Vagina (tissue), 2 donors: ENCODE measurements at places on chromosomes 7 and 10. TPM values are rescaled to one million over a fixed set of nuclear protein-coding genes. Genes with fewer than 3 reads are reported as not detected.

Gene TMEM270
- total RNA-seq = not detected

DNA sequence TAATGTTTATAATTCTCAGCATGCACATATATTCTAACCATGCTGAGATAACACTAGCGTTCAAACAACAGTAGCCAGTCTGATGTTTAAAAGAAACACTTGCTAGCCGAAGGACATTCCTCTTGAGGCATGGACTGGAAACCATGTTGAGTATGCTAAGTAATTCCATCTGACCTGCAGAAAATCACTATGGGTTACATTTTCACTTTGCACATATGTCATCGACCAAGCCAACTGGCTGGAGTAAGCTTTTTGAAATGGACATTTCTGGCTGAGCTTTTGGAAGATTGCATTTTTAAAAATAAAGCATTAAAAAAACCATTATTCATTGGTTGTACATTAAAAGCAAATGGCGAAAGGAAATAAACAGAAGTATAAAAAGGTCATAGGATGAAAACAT is 88.2 kb downstream of the BBS9 start:
- H3K4me3 ChIP-seq = no peak overlapping the region
- no peak overlapping the region for H3K27ac ChIP-seq
- H3K27me3 ChIP-seq = no peaks in the 10 kb centered on the region
- H3K4me1 ChIP-seq = no peaks in the 10 kb centered on the region
- DNase-seq = no peak
- H3K36me3 ChIP-seq = no peaks in the 10 kb centered on the region

Gene BEND7
- 16.2 TPM for total RNA-seq

GRCh38 chr10:124957404-124957947 is 15.6 kb downstream of the ZRANB1 start:
- H3K4me1 ChIP-seq = peaks cover 59% of the 10 kb centered on the region
- H3K4me3 ChIP-seq = no peak overlapping the region
- DNase-seq = no peak
- no peaks in the 10 kb centered on the region for H3K27me3 ChIP-seq
- no peaks in the 10 kb centered on the region for H3K36me3 ChIP-seq
- H3K27ac ChIP-seq = no peak overlapping the region

- H3K27ac ChIP-seq = no peak overlapping the region
- no peaks in the 10 kb centered on the region for H3K36me3 ChIP-seq
- H3K27me3 ChIP-seq = no peaks in the 10 kb centered on the region
- H3K4me1 ChIP-seq = no peaks in the 10 kb centered on the region
Observed at GRCh38 chr7:128192497-128193142, 48.5 kb upstream of the LEP start.

Gene ATP5F1C
- 188 TPM for total RNA-seq

Gene VPS37D
- total RNA-seq = 5.4 TPM

DNA sequence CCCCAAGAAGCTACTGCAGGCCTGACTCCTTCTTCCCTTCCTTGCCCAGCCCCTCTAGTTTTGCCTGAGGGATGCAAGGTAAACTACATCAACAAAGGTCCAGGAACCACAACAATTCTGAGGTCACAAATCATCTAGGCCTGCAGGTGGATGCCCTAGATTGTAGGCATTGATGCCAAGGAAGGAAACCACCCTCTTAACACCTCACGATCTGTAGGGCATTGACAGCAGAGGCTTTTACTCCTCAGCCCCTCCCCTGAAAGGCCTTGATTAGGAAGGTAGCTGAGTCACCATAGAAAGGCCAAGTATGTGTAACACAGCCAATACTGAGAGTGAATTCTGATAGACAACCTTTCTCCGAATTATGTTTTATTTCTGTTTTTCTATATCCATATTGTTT is 46.7 kb upstream of the FAM3C start:
- H3K27me3 ChIP-seq = no peaks in the 10 kb centered on the region
- DNase-seq = no peak
- H3K36me3 ChIP-seq = no peaks in the 10 kb centered on the region
- no peak overlapping the region for H3K4me3 ChIP-seq
- H3K4me1 ChIP-seq = peaks cover 20% of the 10 kb centered on the region

- no peak overlapping the region for H3K4me3 ChIP-seq
- H3K36me3 ChIP-seq = no peaks in the 10 kb centered on the region
- no peak for DNase-seq
Observed at GRCh38 chr7:121591926-121592325, 195.8 kb upstream of the FAM3C start.

GRCh38 chr10:114034923-114035645 is 8.6 kb upstream of the ADRB1 start:
- no peaks in the 10 kb centered on the region for H3K36me3 ChIP-seq
- H3K27ac ChIP-seq = no peak overlapping the region
- H3K27me3 ChIP-seq = no peaks in the 10 kb centered on the region
- peaks cover 9% of the 10 kb centered on the region for H3K4me1 ChIP-seq
- no peak overlapping the region for H3K4me3 ChIP-seq
- DNase-seq = no peak

- no peaks in the 10 kb centered on the region for H3K27me3 ChIP-seq
- peaks cover 14% of the 10 kb centered on the region for H3K36me3 ChIP-seq
- H3K27ac ChIP-seq = peak overlapping the region; percentile 81
- H3K4me1 ChIP-seq = peaks cover 35% of the 10 kb centered on the region
- no peak for DNase-seq
Observed at GRCh38 chr10:73251683-73252444, 580 bp downstream of the MRPS16 start.

DNA sequence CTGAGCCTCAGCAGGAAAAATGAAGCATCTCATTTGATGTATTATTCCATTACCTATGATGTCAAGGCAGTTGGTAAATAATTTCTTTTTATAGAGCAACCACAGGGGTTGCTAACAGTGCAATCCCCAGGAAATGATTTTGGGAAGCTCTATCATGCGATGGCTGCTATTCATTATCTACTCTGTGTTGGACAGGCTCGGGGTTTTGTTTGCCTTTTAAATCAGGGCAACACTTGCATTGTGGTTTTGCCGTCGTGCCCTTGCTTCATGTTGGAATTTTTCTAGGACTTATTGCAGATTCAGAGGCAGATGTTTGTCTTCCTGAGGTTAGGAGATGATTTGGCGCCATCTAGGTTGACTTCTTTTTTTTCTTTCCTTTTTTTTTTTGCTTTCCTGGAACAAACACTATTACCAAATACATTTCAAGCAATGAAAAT is 128.4 kb downstream of the BICC1 start:
- DNase-seq = no peak
- no peaks in the 10 kb centered on the region for H3K36me3 ChIP-seq
- no peaks in the 10 kb centered on the region for H3K27me3 ChIP-seq

GRCh38 chr10:13439313-13440184 is 89.3 kb downstream of the BEND7 start:
- peaks cover 17% of the 10 kb centered on the region for H3K4me1 ChIP-seq
- peak overlapping the region; percentile 48 for H3K4me3 ChIP-seq
- no peak for DNase-seq
- H3K27me3 ChIP-seq = no peaks in the 10 kb centered on the region
- H3K27ac ChIP-seq = no peak overlapping the region

Gene IQUB
- 0.98 TPM for total RNA-seq

Gene ADGRA1
- 0.49 TPM for total RNA-seq

GRCh38 chr7:152910545-152911225 is 151.1 kb downstream of the ACTR3B start:
- DNase-seq = no peak
- H3K27ac ChIP-seq = no peak overlapping the region
- H3K36me3 ChIP-seq = no peaks in the 10 kb centered on the region
- no peaks in the 10 kb centered on the region for H3K4me1 ChIP-seq
- no peaks in the 10 kb centered on the region for H3K27me3 ChIP-seq

GRCh38 chr10:48470893-48471805 is 133.7 kb downstream of the ARHGAP22 start:
- H3K27me3 ChIP-seq = no peaks in the 10 kb centered on the region
- no peaks in the 10 kb centered on the region for H3K36me3 ChIP-seq
- no peak for DNase-seq
- H3K4me3 ChIP-seq = no peak overlapping the region

Gene UTF1
- not detected for total RNA-seq

- H3K27me3 ChIP-seq = no peaks in the 10 kb centered on the region
- H3K4me3 ChIP-seq = peak within 1 kb of the TSS; percentile 30
- peaks cover 16% of the 10 kb centered on the region for H3K4me1 ChIP-seq
- H3K27ac ChIP-seq = no peak within 1 kb of the TSS
- no peaks in the 10 kb centered on the region for H3K36me3 ChIP-seq
Observed at GRCh38 chr10:133276435-133277201, at the start of gene ADAM8. TSS of gene ADAM8 (minus strand) at chr10:133276868. CDS start at chr10:133276817, 51 bp downstream.

- H3K27me3 ChIP-seq = no peaks in the 10 kb centered on the region
- no peak for DNase-seq
- no peaks in the 10 kb centered on the region for H3K36me3 ChIP-seq
- no peak overlapping the region for H3K27ac ChIP-seq
Observed at GRCh38 chr10:78249690-78250089, 216.0 kb downstream of the RPS24 start.

GRCh38 chr7:28542410-28542809 is 130.1 kb downstream of the CREB5 start:
- no peaks in the 10 kb centered on the region for H3K27me3 ChIP-seq
- no peaks in the 10 kb centered on the region for H3K4me1 ChIP-seq
- H3K4me3 ChIP-seq = no peak overlapping the region
- H3K36me3 ChIP-seq = no peaks in the 10 kb centered on the region
- DNase-seq = no peak
- no peak overlapping the region for H3K27ac ChIP-seq
